Activated CD8-positive, alpha-beta T cell treated with anti-CD3 and anti-CD28 coated beads for 36 hours (primary cell): ENCODE measurements at places on chromosomes 13 and 19. TPM values are rescaled to one million over a fixed set of nuclear protein-coding genes. Genes with fewer than 3 reads are reported as not detected.

The KLHL26 gene
- total RNA-seq = 10.8 TPM

The MAP4K1 gene
- total RNA-seq = 166 TPM

The WDFY2 gene
- 11.6 TPM for total RNA-seq

The ZNF565 gene
- 1.6 TPM for total RNA-seq

The ZNF221 gene
- 1.0 TPM for total RNA-seq

DNA sequence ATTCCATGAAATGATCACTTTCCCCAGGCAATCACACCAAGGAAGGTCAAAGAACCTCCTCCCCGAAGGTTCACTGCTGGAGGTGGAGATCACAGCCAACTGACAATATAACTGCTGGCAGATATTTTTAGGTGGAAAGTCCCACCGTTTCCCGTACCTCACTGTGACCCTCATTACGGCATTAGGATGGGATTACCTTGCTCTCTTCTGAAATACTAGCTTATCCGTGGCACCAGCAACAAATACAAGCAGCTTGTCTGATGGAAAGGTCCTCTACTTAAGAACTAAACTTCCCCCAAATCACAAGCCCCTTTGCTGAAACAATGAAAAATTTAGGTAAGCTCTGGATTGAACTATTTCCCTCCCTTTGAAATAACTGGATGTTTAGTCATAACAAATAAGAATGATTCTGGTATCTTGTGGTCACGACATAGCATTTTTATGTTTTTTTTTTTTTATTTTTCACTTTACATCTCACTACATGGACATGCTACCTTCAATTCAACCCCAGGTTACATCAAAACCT, 178.9 kb downstream of the COL4A1 start:
- H3K4me3 ChIP-seq = no peak overlapping the region
- no peaks in the 10 kb centered on the region for H3K4me1 ChIP-seq
- no peak for DNase-seq
- H3K36me3 ChIP-seq = no peaks in the 10 kb centered on the region
- H3K27ac ChIP-seq = no peak overlapping the region

DNA sequence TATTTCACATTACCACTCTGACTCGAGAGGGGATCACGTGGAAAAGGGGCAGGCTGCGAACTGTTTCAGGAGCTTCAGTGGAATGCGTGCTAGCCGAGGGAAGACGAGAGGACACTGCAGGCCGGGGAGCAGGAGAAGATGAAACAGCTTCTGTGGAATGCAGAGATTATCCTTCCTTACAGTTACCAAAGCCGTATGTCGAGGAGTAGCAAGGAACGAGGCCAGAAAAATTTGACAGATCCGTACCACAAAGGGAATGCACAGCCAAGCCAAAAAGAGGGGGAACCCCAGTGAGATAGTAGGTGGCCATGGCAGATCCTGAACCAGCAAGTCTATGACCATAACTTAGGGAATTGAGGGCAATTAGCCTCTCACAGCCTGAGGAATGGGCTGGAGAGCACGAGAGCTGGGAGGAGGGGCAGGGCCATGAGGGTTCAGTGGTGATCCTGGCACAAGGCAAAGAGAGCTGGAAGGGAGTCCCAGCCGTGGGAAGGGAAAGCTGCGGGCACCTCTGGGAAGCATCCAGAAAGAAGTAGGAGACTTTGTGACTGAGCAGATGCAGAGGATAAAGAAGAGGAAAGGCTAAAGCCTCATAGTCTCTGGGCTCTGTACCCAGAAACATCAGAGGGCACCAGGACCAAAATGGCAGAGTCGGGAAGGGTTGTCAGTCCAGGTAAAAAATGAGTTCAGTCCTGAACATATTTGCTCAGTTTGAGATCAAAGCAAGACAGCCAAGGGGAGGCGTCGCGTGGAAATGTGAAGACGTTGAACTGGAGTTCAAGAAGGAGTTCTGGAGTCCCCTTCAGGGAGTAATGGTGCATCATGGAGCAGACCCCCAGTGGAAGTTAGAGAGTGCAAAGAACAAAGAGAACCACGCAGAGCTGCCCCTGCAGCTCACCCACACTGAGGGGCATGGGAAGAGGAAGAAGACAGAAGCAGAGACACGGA, 5.1 kb downstream of the COL4A1 start:
- no peak overlapping the region for H3K27ac ChIP-seq
- no peaks in the 10 kb centered on the region for H3K36me3 ChIP-seq
- no peak for DNase-seq
- peaks cover 57% of the 10 kb centered on the region for H3K27me3 ChIP-seq
- H3K4me3 ChIP-seq = no peak overlapping the region

- H3K4me3 ChIP-seq = no peak overlapping the region
- no peak for DNase-seq
- H3K4me1 ChIP-seq = no peaks in the 10 kb centered on the region
- no peaks in the 10 kb centered on the region for H3K36me3 ChIP-seq
- H3K27me3 ChIP-seq = peaks cover 2% of the 10 kb centered on the region
Measured at GRCh38 chr13:30017880-30018279, 167.5 kb upstream of the UBL3 start.

DNA sequence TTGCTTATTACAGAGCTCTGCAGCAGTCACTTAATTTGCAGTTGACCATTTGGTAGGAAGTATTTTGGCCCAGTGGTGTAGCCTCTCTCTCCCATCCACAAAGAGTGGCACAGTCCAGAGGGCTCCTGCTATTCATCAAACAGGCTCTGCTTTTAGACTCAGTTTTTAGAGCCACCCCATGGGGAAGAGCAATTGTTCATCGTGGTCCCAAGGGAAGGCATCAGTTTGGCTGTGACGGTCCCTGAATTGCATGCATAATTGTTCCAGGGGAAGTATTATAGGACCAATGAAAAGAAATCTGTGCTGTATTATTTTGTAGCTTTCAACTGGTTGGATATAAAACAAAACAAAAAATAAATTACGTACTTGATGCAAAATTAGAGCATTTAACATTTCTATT, 799.0 kb downstream of the DACH1 start:
- H3K27me3 ChIP-seq = no peaks in the 10 kb centered on the region
- H3K27ac ChIP-seq = no peak overlapping the region
- no peak for DNase-seq
- H3K36me3 ChIP-seq = no peaks in the 10 kb centered on the region
- no peaks in the 10 kb centered on the region for H3K4me1 ChIP-seq

- H3K36me3 ChIP-seq = no peaks in the 10 kb centered on the region
- no peak for DNase-seq
- H3K4me3 ChIP-seq = no peak overlapping the region
- H3K4me1 ChIP-seq = no peaks in the 10 kb centered on the region
- no peaks in the 10 kb centered on the region for H3K27me3 ChIP-seq
Measured at GRCh38 chr13:65744836-65745235, 1485.3 kb downstream of the PCDH9 start.

- H3K27ac ChIP-seq = no peak overlapping the region
- H3K4me1 ChIP-seq = no peaks in the 10 kb centered on the region
- H3K27me3 ChIP-seq = peaks cover 7% of the 10 kb centered on the region
- DNase-seq = no peak
- no peaks in the 10 kb centered on the region for H3K36me3 ChIP-seq
- no peak overlapping the region for H3K4me3 ChIP-seq
Measured at GRCh38 chr19:31266731-31267130, 82.5 kb downstream of the TSHZ3 start.

DNA sequence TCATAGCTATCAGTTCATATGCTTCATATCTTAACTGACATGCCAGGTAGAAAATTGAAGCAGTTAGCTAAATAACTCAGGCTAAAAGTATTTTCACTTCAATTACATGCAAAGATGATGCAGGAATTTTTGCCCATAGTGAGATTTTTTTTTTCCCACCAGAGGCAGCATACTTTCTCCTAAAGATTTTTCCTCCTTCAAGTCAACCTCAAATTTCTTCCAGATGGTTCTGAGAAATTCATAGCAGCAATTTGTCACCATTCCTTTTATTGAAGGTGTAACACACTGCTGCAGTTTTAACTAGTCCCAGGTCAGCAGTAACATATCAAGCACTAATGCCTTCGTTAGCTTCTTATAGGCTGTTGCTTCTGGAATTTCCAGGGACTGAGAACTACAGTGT, 141.9 kb downstream of the SUCLA2 start:
- no peaks in the 10 kb centered on the region for H3K27me3 ChIP-seq
- H3K27ac ChIP-seq = no peak overlapping the region
- H3K4me3 ChIP-seq = no peak overlapping the region
- no peaks in the 10 kb centered on the region for H3K4me1 ChIP-seq
- DNase-seq = no peak

GRCh38 chr19:54475706-54476105, 2.6 kb upstream of the CDC42EP5 start:
- H3K27me3 ChIP-seq = peaks cover 20% of the 10 kb centered on the region
- no peaks in the 10 kb centered on the region for H3K36me3 ChIP-seq
- H3K27ac ChIP-seq = no peak overlapping the region
- no peak for DNase-seq

GRCh38 chr19:18424122-18424889, 5.1 kb downstream of the SSBP4 start:
- peaks cover 12% of the 10 kb centered on the region for H3K36me3 ChIP-seq
- peak overlapping the region; percentile 11 for H3K27ac ChIP-seq
- H3K4me1 ChIP-seq = peaks cover 50% of the 10 kb centered on the region
- no peak overlapping the region for H3K4me3 ChIP-seq

- H3K36me3 ChIP-seq = peaks cover 4% of the 10 kb centered on the region
- H3K27me3 ChIP-seq = no peaks in the 10 kb centered on the region
- DNase-seq = no peak
- peak overlapping the region; percentile 80 for H3K27ac ChIP-seq
Measured at GRCh38 chr19:8392017-8392591, 1.9 kb downstream of the RAB11B start.

- DNase-seq = no peak
- H3K4me1 ChIP-seq = peaks cover 6% of the 10 kb centered on the region
- H3K4me3 ChIP-seq = no peak overlapping the region
- H3K36me3 ChIP-seq = no peaks in the 10 kb centered on the region
- no peak overlapping the region for H3K27ac ChIP-seq
Measured at GRCh38 chr13:44132710-44133109, 240.9 kb upstream of the SERP2 start.
